WTC11 (cell line): ENCODE measurements at places on chromosomes 4 and X. TPM values are rescaled to one million over a fixed set of nuclear protein-coding genes. Genes with fewer than 3 reads are reported as not detected.

GRCh38 chrX:136193771-136194170 lies 46.4 kb downstream of the FHL1 start:
- no peak overlapping the region for H3K4me3 ChIP-seq
- peaks cover 5% of the 10 kb centered on the region for H3K4me1 ChIP-seq
- DNase-seq = no peak
- H3K27me3 ChIP-seq = no peaks in the 10 kb centered on the region

- H3K27ac ChIP-seq = no peak overlapping the region
- DNase-seq = no peak
- H3K27me3 ChIP-seq = no peaks in the 10 kb centered on the region; the same call in 1 of the 2 replicates
Measured at GRCh38 chr4:82677327-82677726, 115.5 kb upstream of the TMEM150C start.

The MAGEA10 gene
- total RNA-seq = not detected in 3 replicates

DNA sequence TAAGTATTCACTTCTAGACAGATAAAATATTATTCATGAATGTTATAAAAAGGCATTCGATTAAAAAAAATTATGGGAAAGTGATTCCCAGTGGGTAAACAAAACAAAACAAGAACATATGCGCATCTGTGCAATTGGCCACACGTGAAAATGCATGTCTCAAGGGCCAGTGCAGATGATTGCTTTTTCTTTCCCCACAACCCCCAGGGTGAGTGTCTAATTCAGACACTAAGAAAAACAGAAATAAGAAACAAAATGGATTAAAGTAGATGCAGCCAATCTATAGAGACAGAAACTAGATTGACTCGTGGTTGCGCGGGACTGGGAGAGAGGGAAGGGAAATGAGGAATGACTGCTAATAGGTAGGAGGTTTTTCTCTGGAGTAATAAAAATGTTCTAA lies 49.5 kb downstream of the GPM6A start:
- H3K27ac ChIP-seq = no peak overlapping the region
- no peak for DNase-seq
- H3K36me3 ChIP-seq = no peaks in the 10 kb centered on the region
- H3K4me3 ChIP-seq = no peak overlapping the region
- H3K27me3 ChIP-seq = no peaks in the 10 kb centered on the region

GRCh38 chr4:159652871-159653270 lies 550.0 kb downstream of the RAPGEF2 start:
- no peak overlapping the region for H3K4me3 ChIP-seq
- no peak for DNase-seq
- no peaks in the 10 kb centered on the region for H3K27me3 ChIP-seq
- H3K27ac ChIP-seq = no peak overlapping the region
- no peaks in the 10 kb centered on the region for H3K4me1 ChIP-seq
- H3K36me3 ChIP-seq = peaks cover 5% of the 10 kb centered on the region
